ENCODE measurements at places on chromosomes 12 and 14.

- DNase-seq = no peak
Observed at GRCh38 chr12:45909041-45909713, 81.2 kb downstream of the SCAF11 start.

DNA sequence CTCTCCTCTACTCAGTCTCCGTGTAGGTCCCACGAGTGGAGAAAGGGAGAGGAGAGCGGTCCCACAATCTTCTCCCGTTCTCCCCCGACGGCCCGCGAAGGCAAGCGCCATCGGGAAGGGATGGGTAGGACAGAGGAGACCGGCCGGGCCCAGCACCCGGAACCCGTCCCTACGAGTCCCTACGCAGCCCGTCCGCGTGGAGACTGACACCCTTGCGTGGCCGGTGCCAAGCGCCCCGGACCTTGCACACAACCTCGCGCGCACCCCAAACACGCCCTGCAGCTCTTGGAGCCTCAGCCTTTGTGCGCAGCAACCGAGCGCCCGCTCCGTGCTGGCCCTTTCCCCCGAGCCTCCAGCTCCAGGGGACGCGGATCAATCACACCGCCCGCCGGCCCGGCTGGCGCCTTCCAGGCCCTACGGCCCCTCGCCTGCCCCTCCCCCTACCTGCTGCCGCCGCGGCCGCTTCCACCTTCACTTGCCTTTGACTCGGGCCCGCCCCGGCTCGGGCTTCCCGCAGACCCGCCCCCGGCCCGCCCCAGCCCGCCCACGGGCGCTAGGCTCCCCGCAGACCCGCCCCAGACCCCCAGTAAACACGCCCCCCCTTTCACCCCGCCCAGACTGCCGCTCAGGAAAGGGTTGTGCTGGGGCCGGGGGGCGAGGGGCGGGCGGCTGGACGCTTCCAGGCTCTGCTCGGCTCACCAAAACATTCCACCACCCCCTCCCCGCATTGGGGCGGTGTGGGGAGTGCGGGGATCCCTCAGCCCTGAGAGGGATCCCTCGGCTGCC, at the start of gene NDRG2:
Gene NDRG2, minus strand, starts transcription at position 477 of the 786 bp plus-strand sequence. CDS start 1,746 bp downstream, outside the sequence.
- DNase-seq = peak; percentile 94

GRCh38 chr14:58362798-58363412, 32.8 kb upstream of the TOMM20L start:
- DNase-seq = no peak

DNA sequence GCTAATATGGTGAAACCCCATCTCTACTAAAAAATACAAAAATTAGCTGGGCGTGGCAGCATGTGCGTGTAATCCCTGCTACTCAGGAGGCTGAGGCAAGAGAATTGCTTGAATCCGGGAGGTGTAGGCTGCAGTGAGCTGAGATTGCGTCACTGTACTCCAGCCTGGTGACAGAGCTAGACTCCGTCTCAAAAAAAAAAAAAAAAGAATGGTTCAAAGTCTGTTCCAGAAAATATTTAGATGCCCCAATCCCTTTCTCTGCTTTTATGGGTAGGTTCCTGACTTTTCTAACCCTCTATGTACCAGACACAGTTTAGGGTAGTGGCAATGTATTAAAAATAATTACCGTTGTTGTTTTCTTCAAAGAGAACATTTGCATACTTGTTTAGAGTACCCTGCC, 161.4 kb downstream of the STXBP6 start:
- DNase-seq = no peak

- no peak for DNase-seq
Observed at GRCh38 chr14:101004176-101004575, 100.7 kb upstream of the RTL1 start.

- DNase-seq = no peak
Observed at GRCh38 chr14:68308726-68309520, 483.9 kb downstream of the ZFP36L1 start.

- no peak for DNase-seq
Observed at GRCh38 chr12:111029732-111030131, 109.4 kb upstream of the MYL2 start.

DNA sequence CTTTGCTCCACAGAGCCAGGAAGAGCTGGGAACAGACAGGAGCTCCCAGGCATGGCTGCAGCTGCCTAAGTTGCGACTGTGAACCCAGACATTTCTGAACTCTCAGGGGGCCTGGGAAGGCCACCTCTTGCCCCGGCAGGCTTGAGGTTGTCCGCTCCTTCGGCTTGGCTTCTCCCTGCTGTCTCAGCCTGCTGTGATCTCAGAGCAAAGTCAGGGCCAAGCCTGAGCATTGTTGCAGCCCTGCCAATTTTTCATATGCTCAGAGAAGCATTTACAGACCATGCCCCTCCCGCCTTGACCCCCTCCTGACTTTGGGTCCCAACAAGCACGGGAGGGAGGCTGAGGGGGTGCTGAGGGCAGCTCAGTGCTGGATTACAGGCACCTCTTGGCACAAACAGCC, 1439.1 kb upstream of the FLRT2 start:
- DNase-seq = no peak

DNA sequence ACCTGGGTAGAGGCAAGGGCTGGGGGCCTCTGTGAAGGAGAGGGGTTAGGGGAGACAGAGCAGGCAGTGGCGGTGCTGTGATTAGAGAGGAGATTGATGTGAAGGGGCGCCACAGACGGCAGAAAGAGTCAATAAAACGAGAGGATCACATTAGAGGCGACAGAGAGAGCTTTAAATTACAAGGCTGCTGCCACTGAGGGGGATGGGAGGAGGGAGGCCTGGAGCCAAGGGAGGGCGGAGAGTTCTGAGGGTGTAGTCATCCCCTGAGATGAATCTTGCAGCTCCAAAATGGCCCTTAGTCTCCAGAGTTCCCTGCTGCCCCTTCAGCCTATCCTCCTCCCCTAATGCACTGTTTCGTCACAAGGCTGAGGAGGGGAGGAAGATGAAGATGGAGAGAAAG, 12.8 kb downstream of the ZFHX2 start:
- DNase-seq = peak; percentile 48

Measured in left ventricle myocardium superior (tissue), 1 donor.